HepG2 (cell line): ENCODE measurements at places on chromosomes 2 and 18. TPM values are rescaled to one million over a fixed set of nuclear protein-coding genes. Genes with fewer than 3 reads are reported as not detected.

The LINC00305 gene
- total RNA-seq: not detected in 2 replicates

The IGFBP5 gene
- total RNA-seq: not detected in 2 replicates

The CCDC142 gene
- 8.8 and 30.4 TPM in 2 replicates for total RNA-seq

The ACMSD gene
- not detected in 2 replicates for total RNA-seq

The PRKAG3 gene
- total RNA-seq: not detected in 2 replicates

The NCKAP5 gene
- not detected in 2 replicates for total RNA-seq

The HRH4 gene
- total RNA-seq: not detected in 2 replicates

The MAPK4 gene
- not detected in 2 replicates for total RNA-seq

The VIT gene
- total RNA-seq: not detected in 2 replicates

The UGT1A5 gene
- not detected in 2 replicates for total RNA-seq

The ZNF514 gene
- 12.4 and 15.2 TPM in 2 replicates for total RNA-seq

The ARHGAP25 gene
- total RNA-seq: not detected in 2 replicates

The RAB17 gene
- 68.0 and 70.0 TPM in 2 replicates for total RNA-seq

The AKAIN1 gene
- not detected in 2 replicates for total RNA-seq

DNA sequence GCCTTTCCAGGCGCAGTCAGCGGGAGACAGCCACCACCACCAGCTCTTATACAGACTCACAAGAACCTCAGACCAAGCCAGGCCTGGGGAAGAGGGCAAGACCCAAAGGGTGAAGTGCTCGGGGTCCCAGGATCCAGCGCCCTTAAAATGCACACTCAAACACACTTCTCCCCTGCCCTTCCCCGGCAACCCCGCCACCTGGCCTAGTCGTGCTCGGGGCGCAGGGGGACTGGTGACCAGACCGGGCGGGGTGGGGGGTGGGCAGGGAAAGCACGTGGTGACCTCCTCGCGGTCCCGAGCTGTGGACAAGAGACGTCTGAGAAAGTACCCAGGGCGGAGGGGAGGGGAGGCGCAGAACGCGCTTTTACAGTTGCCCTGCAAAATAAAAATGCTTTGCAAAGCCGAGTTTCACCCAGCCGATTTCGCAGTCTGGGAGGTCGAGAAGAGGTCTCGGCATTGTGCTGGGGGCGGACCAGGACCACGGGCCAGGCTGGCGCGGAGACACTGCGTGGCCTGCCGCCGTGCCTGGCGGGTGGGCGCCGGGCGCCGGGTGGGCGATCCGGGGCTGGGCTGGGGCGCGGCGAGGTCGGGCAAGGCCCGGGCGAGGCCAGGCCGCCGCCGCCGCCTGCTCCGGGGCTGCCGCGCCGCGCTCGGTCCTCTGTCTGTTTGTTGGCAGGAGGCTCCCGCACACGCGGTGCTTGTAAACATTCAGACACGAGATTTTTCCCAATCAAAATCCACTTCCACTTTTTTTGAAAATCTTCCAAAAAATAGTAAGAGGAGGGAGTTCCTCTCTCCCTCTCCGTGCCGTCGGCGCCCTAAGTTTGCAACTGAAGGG is 2.0 kb downstream of the BCL11A start:
- H3K36me3 ChIP-seq: no peaks in the 10 kb centered on the region
- H3K4me1 ChIP-seq: peaks cover 28% of the 10 kb centered on the region
- no peak overlapping the region for H3K27ac ChIP-seq
- DNase-seq: no peak

DNA sequence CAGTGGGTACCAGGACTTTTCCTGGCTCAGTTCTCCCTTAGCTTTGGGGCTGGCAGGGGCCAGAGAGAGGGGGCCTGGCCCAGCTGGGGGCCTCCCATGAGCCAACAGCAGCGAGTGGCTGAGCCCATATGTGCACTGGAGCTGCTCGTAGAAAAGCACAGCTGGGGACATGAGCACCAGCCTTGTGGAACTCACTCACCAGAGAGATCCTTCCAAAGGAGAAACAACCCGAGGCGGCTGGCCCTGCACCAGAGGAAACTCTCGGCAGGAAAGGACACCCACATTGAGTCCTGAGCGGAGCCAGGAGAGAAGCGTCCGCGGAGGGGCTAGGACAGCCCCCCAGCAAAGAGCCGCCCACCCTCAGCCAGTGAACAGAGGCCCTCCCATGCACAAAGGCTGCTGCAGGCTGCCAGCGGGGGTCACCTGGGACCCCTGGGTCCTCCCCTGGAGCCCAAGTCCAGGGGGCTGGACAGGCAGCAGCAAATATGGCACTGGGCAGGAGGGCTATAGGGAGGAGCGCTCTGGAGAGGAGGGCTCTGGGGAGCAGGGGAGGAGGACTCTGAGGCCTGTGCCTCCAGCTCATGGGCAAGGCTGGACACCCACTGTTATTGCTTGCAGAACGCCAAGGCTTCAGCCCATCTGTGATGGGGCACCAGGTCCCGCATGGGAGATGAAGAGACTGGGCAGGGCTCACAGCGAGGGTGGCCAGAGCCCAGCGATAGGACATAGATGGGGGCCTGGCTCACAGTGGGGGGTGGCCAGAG is 42.1 kb upstream of the SNED1 start:
- H3K27me3 ChIP-seq: peaks cover 47% of the 10 kb centered on the region
- no peak for DNase-seq
- no peaks in the 10 kb centered on the region for H3K36me3 ChIP-seq
- peaks cover 43% of the 10 kb centered on the region for H3K4me1 ChIP-seq
- no peak overlapping the region for H3K27ac ChIP-seq
- no peak overlapping the region for H3K4me3 ChIP-seq

GRCh38 chr2:157784169-157784822 is 91.8 kb downstream of the ACVR1 start:
- H3K27me3 ChIP-seq: no peaks in the 10 kb centered on the region
- H3K4me3 ChIP-seq: no peak overlapping the region
- H3K27ac ChIP-seq: no peak overlapping the region
- peaks cover 8% of the 10 kb centered on the region; the same call in 1 of the 3 replicates for H3K36me3 ChIP-seq
- H3K4me1 ChIP-seq: peaks cover 47% of the 10 kb centered on the region

GRCh38 chr2:107402330-107402729 is 424.4 kb upstream of the RGPD4 start:
- H3K36me3 ChIP-seq: no peaks in the 10 kb centered on the region
- no peaks in the 10 kb centered on the region for H3K27me3 ChIP-seq
- H3K27ac ChIP-seq: no peak overlapping the region
- no peaks in the 10 kb centered on the region for H3K4me1 ChIP-seq
- H3K4me3 ChIP-seq: no peak overlapping the region

- peaks cover 63% of the 10 kb centered on the region for H3K4me1 ChIP-seq
- H3K36me3 ChIP-seq: no peaks in the 10 kb centered on the region
- no peaks in the 10 kb centered on the region for H3K27me3 ChIP-seq
- H3K4me3 ChIP-seq: peak overlapping the region; percentile 58
- H3K27ac ChIP-seq: peak overlapping the region; percentile 58
- peak; percentile 90 for DNase-seq
Observed at GRCh38 chr2:241546771-241547498, 11.6 kb upstream of the BOK start.

GRCh38 chr2:84856787-84857186 is 24.1 kb downstream of the TRABD2A start:
- no peak overlapping the region for H3K4me3 ChIP-seq
- no peak for DNase-seq
- H3K27ac ChIP-seq: no peak overlapping the region
- no peaks in the 10 kb centered on the region for H3K4me1 ChIP-seq

- H3K27ac ChIP-seq: no peak overlapping the region
- no peak overlapping the region for H3K4me3 ChIP-seq
- H3K36me3 ChIP-seq: no peaks in the 10 kb centered on the region
- DNase-seq: no peak
Observed at GRCh38 chr18:67726882-67727281, 210.4 kb upstream of the DSEL start.

GRCh38 chr2:225164401-225165050 is 122.3 kb upstream of the DOCK10 start:
- no peaks in the 10 kb centered on the region for H3K4me1 ChIP-seq
- no peak overlapping the region for H3K27ac ChIP-seq
- no peak overlapping the region for H3K4me3 ChIP-seq
- no peaks in the 10 kb centered on the region for H3K27me3 ChIP-seq
- DNase-seq: no peak

DNA sequence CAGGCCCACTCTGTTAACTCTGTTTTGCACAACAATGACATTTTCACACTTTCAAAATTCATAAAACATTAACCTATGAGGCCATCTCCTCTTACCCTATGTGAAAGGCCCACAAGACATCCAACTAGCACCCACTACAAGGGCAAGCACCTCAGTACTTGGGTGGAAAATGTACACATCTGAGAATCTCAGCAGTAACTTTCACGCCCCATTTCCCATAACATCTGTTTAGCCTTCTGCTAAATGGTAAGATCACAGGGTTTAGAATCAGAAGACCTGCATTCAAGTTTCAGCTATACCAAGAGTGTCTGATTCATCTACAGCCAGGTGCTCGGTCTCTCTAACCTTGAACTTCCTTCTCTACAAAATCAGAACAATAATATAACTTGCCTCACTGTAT is 89.2 kb downstream of the SP100 start:
- no peak overlapping the region for H3K4me3 ChIP-seq
- no peak overlapping the region for H3K27ac ChIP-seq
- no peaks in the 10 kb centered on the region for H3K36me3 ChIP-seq
- H3K27me3 ChIP-seq: no peaks in the 10 kb centered on the region

DNA sequence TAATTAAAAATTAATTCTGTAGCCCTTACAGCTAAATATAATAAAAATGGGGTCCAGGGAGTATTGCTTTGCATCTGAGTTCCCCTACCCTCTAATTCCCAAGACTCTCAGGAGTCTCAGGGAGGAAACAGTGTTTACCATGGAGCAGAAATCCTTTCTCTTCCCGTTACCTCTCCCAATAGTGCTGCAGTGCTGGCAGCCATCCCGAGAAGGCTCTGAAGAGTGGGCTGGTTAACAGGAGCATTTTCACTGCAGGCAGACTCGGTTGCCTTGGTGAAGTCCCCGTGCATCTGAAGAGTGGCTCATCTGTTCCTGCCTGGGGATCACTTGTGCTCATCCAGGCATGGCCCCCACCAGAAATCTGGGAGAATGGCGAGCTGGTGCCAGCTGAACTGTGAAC is 41.8 kb upstream of the TMEM178A start:
- H3K36me3 ChIP-seq: no peaks in the 10 kb centered on the region
- H3K27ac ChIP-seq: no peak overlapping the region
- H3K27me3 ChIP-seq: no peaks in the 10 kb centered on the region
- H3K4me3 ChIP-seq: no peak overlapping the region
- DNase-seq: no peak
- H3K4me1 ChIP-seq: peaks cover 1% of the 10 kb centered on the region

GRCh38 chr2:160715428-160715827 is 221.8 kb upstream of the RBMS1 start:
- H3K36me3 ChIP-seq: no peaks in the 10 kb centered on the region
- H3K4me1 ChIP-seq: no peaks in the 10 kb centered on the region
- no peaks in the 10 kb centered on the region for H3K27me3 ChIP-seq
- no peak for DNase-seq
- H3K27ac ChIP-seq: no peak overlapping the region

DNA sequence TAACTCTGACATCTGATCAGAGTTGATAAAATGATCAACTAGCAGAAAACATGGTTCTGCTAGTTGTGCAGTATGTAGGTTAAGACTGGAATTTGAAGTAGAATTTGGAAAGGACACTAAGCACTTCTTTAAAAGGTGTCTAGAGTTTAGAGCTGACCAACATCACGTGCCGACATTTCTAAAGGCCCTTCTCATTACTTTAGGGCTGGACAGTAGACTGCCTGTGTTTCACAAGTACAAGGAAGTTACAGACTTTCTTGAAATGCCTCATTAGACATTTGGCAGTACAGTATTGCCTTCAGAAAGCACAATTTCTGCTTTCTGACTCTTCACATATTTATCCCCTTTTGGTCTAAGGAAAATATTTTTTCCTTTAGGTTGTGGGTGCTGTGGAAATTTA is 255.3 kb downstream of the ZNF385B start:
- no peaks in the 10 kb centered on the region for H3K27me3 ChIP-seq
- H3K4me1 ChIP-seq: no peaks in the 10 kb centered on the region
- no peak overlapping the region for H3K4me3 ChIP-seq
- no peak overlapping the region for H3K27ac ChIP-seq

GRCh38 chr2:229111744-229112143 is 159.3 kb downstream of the PID1 start:
- H3K4me3 ChIP-seq: no peak overlapping the region
- no peak overlapping the region for H3K27ac ChIP-seq
- H3K36me3 ChIP-seq: no peaks in the 10 kb centered on the region

DNA sequence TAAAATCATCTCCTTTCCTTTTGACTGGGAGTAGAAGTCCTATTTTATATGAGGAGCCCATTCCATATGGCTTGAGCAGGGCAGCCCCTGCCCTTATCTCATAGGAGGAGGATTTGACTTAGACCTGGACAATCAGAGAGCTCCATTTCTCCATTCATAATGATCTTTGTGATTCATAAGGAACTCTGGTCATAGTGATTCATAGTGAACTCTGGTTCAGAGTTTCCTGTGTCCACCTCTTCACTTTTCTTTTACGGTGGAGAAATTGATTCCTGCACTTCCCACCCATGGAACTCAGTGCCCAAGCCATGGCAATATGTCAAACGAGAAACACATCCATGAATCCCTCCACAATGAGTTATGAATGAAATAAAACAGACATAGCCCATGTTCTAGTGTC is 12.8 kb upstream of the MYO3B start:
- no peak for DNase-seq
- H3K27me3 ChIP-seq: peaks cover 26% of the 10 kb centered on the region; the same call in 2 of the 3 replicates
- no peaks in the 10 kb centered on the region for H3K36me3 ChIP-seq
- no peak overlapping the region for H3K4me3 ChIP-seq
- H3K27ac ChIP-seq: no peak overlapping the region

DNA sequence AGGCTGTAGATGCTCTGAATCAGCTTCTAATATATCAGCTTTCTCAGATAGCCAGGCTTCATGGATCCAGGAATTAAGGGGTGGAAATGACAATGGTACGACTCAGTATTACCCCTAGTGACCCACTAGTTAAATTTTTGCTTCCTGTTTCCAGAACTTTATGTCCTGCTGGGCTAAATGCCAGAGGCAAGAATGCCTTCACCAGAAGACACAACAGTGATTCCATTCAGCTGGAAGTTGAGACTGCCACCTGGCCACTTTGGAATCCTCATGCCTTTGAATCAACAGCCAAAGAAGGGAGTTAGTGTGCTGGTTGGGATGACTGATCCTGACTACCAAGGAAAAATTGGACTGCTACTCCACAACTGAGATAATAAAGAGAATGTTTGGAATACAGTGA is 239.1 kb downstream of the ASXL3 start:
- no peaks in the 10 kb centered on the region for H3K36me3 ChIP-seq
- H3K4me3 ChIP-seq: no peak overlapping the region
- H3K27ac ChIP-seq: no peak overlapping the region
- no peak for DNase-seq
- H3K27me3 ChIP-seq: no peaks in the 10 kb centered on the region

GRCh38 chr2:231104115-231104713 is 20.6 kb downstream of the HTR2B start:
- peaks cover 23% of the 10 kb centered on the region for H3K4me1 ChIP-seq
- no peak overlapping the region for H3K27ac ChIP-seq
- H3K27me3 ChIP-seq: no peaks in the 10 kb centered on the region
- no peak overlapping the region for H3K4me3 ChIP-seq
- H3K36me3 ChIP-seq: peaks cover 46% of the 10 kb centered on the region

DNA sequence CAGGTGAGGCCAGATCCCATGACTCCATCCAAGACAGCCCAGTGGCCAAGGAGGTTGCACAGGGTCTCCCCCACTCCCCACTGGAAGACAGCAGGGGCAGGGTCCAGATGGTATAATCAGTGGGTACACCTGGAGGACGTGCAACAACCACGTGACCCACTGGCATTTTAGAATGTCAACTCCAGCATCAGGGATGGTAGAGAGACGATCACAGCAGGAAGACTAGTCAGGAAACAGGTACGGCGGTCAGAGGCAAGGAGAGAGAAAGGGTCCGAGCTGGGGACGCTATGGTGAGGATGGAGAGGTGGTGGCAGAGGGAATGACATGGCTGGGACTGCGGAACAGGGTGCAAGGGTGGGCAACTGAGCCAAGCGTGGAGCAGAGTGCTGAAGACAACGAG is 23.0 kb downstream of the SERTAD2 start:
- H3K4me3 ChIP-seq: no peak overlapping the region
- peaks cover 43% of the 10 kb centered on the region for H3K4me1 ChIP-seq
- H3K27me3 ChIP-seq: no peaks in the 10 kb centered on the region
- DNase-seq: no peak
